ENCODE measurements at places on chromosomes 2 and 18.
A peak's percentile ranks its signal among the peaks of the same experiment; 100 is the strongest.

DNA sequence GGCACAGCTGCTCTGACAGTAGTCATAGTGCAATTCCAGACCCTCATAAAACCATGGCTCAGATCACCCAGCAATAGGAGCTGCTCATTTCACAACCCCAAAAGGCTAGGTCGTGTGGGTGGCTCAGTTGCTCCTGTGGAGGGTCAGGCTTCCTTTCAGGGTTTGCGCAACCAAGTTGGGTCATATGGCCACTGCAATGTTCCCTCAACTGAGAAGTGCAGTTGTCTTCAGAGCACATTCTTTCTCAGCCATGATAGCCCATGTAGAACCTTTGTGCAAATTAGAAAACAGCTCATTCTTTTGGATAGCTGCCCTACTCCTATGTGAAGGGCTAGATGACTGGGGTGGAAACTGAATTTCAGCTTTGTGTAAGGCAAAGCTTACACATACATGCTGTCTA is 3.2 kb downstream of the SERPINB13 start:
- no peak for DNase-seq

GRCh38 chr2:240437861-240438809 is 2.7 kb downstream of the GPC1 start:
- DNase-seq, result peak; percentile 31

GRCh38 chr2:234378440-234378839 is 118.4 kb downstream of the ARL4C start:
- DNase-seq, result no peak

DNA sequence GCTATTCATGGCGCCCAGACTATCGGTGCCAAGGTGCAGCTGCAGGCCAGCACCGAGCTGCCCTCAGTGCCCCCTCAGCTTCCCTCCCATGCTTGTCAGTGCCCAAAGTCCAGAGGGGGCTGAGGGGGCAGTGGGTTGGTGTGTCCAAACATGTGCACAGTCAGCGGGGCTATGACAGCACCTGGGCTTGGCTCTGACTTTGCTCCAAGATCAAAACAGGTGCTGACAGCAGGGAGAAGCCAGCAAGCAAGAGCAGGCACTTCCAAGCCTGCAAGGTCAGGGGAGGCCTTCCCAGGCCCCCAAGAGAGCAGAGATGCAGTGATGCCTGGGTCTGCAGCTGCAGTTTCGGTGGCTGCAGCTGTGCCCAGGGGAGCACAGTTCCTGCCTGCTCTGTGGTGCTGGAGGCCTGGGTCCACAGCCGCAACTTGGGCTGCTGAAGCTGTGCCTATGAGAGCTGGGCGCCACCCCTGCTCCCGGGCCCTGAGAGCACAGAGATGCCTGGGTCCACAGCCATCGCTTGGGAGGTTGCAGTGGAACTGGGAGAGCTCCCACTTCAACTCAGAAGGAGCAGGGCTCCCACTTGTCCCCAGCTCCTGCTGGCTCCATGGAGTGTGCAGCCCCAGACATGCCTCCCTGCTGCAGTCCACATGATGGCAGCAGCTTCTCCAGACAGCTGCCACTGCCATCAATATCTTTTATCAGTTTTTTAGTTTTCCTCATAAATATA is 775.3 kb upstream of the POU3F3 start:
- DNase-seq, result no peak

DNA sequence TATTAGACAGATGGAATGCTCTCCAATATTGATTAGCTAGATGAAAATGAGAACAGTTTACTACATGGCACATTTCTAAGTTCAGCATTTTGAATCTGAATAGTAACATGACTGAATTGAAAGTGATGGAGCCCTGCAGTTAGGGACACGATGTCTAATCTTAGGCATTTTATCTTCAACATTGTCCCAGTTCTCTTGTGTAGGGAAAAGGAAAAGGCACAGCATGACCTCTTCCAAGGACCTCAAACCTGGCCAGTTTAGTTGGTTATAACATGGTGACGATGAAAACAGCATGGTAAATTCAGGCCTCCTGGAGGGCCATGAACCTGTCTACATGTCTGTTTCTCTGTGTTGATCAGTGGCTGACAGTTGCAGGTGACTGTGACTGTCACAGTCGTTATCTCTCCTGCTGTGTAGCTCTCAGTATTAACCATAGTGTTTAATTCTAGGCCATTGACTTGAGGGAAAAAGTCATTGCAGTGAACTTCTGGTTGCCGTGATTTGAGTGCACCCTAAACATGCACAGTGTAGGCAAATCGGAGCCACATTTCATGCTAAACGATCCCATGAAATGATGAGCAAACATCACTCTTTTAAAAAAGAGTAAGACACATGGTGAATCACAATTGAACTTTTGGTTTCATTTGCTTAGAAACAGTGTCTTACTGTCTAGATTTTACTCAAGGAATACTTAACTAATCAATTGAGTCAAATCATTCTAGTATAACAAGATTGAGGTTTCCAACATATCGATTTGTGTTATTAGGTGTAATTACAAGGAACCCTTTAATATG is 129.7 kb downstream of the PHLPP1 start:
- DNase-seq, result no peak

GRCh38 chr2:225192869-225193268 is 150.6 kb upstream of the DOCK10 start:
- DNase-seq, result no peak

DNA sequence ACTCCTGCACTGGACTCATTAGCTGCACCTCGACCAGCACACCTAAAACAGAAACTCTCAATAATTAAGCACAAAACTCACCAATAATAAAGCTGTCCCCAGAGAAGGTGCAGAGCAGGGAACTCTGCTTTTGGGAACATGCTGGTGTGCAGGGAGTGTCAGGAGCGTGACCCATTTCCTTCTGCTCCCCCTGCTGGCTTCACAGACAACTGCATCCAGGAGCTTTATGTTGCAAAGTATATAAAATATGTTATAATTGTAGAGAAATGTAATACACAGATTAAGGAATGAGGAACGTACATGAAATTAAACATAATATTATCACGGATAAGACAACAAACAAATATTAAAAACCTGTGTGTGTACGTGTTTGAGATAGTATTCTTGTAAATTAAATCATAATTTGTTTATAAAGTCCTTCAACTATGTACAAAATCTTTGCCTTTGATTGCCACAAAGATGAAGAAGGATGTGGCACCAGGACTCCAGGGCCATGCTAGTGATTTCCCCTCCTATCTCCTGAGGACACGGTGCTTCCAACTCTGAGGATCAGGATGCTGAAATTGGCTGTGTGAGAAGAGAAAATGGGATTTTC is 68.6 kb upstream of the MAL start:
- DNase-seq, result peak; percentile 30

DNA sequence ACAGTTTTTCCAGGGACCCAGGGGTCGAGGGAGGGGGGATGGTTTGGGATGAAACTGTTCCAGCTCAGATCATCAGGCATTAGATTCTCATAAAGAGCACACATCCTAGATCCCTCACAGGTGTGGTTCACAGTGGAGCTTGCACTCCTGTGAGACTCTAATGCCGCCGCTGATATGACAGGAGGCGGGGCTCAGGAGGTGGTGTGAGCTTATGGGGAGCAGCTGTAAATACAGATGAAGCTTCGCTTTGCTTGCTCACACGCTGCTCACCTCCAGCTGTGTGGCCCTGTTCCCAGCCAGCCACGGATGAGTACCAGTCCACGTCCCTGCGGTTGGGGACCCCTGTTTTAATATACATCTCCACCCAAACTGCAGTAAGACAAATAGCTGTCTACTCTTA is 204.2 kb downstream of the AGAP1 start:
- no peak for DNase-seq
